Suppressor macrophage treated with lipopolysaccharide for 1 hour (primary cell): ENCODE measurements at places on chromosomes 1 and 21.

GRCh38 chr1:33515112-33515511 is 42.7 kb downstream of the ZSCAN20 start:
- DNase-seq, result no peak

GRCh38 chr1:109728870-109729269 is 12.0 kb downstream of the GSTM3 start:
- no peak for DNase-seq

GRCh38 chr1:230000493-230001184 is 66.4 kb upstream of the GALNT2 start:
- DNase-seq, result no peak

DNA sequence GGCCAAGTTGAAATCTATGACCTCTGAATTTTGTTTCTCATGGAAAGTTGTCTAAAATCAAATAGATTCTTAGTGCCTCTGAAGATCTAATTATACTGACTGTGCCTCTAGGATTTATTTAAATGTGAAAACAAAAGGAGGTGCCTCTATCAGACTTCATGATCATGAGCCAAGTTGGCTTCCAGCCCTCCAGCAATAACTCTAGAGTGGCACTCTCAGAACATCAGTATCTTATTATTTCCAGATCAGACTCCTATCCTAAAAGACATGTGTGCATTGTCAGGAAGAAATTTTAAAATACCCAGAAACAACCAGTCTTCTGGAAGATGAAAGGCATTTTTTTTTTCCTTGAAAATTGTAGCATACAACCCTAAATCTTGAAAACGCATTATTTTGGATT is 368.0 kb downstream of the PDE4B start:
- DNase-seq, result no peak

GRCh38 chr1:93615582-93616150 is 66.0 kb downstream of the BCAR3 start:
- no peak for DNase-seq

DNA sequence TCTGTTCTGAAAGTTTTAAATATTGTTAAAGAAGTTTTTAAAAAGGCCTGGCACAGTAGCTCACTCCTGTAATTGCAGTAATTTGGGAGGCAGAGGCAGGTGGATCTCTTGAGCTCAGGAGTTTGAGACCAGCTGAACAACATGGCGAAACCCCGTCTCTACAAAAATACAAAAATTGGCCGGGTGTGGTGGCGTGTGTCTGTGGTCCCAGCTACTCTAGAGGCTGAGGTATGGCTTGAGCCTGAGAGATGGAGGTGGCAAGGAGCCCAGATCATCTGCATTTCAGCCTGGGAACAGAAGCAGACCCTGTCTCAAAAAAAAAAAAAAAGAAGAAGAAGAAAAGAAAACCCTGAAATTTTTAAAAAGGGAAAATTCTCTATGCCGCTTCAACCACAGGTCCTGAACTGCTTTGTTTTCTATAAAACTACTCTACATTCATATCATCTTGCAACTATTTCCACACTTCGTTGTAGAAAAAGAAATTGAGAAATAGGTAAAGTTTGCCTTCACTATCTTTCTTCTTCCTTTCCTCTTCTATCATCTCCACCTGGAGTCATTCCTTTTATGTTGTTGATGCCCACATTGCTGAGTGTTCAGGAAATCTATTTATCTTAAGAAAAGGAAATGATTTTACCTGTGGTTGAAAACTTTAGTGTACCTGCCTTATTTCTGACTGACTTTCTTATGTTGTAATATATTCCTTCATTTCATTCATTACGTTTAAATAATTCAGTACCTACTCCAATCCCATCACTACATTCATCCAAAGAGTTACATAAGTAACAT is 1.7 kb downstream of the ATP6V1G3 start:
- DNase-seq, result no peak

GRCh38 chr1:33988161-33988560 is 124.3 kb downstream of the HMGB4 start:
- DNase-seq, result no peak

DNA sequence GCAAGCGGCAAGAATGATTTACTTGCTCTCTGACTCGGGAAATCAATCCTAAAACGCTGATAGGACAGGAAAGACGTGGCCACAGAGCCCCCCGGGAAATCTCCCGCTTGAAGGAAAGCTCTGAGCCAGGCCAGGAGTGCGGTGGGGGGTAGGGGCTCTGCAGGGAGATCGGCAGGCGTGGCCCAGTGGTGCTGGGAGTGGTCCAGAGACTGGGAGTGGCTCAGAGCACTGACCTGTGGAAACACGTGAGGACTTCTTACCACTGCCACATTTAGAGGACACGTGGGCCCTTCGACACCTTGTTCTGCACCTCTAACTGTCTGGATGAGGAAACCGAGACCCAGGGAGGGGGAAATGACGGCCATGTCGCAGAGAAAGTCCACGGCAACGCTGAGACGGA is 130.0 kb upstream of the KLHDC7A start:
- DNase-seq, result no peak

GRCh38 chr1:3604468-3604974 is 6.8 kb downstream of the MEGF6 start:
- no peak for DNase-seq

GRCh38 chr1:154342836-154343472 is 17.6 kb downstream of the ATP8B2 start:
- peak; percentile 55 for DNase-seq

DNA sequence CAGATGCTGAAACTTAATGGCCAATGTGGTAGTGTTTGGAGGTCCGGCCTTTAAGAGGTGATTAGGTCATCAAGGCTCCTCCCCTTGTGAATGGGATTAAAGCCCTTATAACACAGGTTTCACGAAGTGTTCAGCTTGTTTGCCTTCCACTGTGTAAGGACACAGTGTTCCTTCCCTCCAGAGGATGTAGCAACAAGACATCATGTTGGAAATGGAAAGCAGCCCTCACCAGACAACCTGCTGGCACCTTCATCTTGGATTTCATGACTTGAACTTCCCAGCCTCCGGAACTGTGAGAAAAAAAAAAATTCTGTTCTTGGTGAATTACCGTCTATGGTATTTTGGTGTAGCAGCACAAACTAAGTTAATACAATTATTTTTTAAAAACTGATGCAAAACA is 613.8 kb downstream of the KIF26B start:
- no peak for DNase-seq

DNA sequence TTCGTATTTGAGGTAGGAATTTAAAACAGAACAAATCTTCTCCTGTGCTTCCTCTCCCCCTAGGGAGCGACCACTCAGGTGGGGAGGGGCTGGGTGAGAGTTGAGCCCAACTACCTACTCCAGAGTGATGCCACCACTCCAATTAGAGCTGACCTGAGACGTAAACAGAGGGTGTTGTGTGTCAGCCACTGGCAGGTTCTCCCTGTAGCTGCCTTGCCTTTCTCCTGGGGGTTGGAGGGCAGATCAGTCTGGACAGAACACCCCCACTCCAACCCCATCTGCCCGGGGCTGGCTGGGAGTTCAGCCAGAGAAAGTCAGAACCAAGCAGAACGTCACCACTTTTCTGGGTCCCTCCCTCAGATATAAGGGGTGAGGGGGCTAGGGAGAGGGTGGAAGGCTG is 2.0 kb downstream of the HPDL start:
- DNase-seq, result no peak

GRCh38 chr1:205916541-205916940 is 26.7 kb downstream of the SLC26A9 start:
- peak; percentile 30 for DNase-seq

GRCh38 chr1:26391450-26391849 is 18.9 kb upstream of the ZNF683 start:
- peak; percentile 73 for DNase-seq

DNA sequence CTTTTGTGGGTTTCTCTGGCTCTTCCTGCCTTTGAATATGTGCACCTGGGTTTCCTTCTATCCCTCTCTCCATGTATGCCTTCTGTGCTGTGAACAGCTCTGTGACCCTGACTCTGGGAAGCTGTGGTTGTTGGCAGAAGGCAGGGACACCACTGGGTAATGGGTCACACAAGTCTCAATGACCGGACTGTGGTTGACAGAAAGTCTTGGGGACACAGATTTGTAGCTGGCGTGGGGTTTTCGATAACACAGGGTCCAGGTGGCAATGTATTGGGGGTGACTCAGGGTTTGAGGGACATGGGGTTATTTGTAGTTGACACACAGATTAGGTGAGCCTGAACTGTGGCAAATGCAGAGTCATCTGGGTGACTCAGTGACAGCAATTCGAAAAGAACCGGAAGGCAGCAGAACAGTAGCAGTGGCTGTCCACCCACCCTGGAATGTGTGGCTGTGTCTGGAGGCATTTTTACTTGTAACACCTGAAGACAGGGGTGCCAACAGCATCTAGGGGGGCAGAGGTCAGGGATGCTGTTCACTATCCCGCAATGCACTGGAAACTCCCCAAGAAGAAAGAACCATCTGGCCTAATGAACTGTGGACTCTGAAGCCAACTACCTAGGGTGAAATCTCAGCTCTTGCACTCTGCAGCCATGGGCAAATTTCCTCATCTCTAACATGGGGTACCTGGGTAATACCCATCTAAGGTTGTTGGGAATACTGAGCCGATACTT is 13.0 kb upstream of the SLC6A9 start:
- DNase-seq, result no peak

- DNase-seq, result no peak
Observed at GRCh38 chr1:15931401-15931800, 44.5 kb downstream of the ZBTB17 start.

- peak; percentile 93 for DNase-seq
Observed at GRCh38 chr1:89908672-89909436, 86.1 kb upstream of the ZNF326 start.

- peak; percentile 36 for DNase-seq
Observed at GRCh38 chr1:64223329-64224151, 20.1 kb downstream of the UBE2U start.

GRCh38 chr1:176193023-176193422 is 14.1 kb downstream of the COP1 start:
- DNase-seq, result no peak

GRCh38 chr1:243970077-243970476 is 81.0 kb upstream of the ZBTB18 start:
- no peak for DNase-seq

DNA sequence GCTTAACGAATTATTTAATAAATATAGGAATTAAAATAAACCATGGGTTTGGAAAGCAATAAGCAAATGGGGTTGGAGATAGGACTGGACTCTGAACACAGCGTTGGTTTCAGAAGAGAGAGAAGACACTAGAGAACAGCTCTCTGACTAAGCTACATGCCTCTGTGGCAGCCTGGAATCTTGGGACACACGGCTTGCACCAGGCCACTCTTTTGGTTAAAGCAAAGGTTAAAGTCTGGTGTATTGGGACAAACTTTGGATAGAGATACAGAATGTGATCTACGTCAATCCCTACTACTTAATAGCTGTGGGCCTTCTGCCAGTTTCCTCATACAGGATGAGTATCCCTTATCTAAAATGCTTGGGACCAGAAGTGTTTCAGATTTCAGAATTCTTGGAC is 49.7 kb upstream of the HSD17B7 start:
- no peak for DNase-seq
